ENCODE measurements at places on chromosomes 3 and 15. TPM values are rescaled to one million over a fixed set of nuclear protein-coding genes. Genes with fewer than 3 reads are reported as not detected.

The CHDH gene
- total RNA-seq = 10.6 TPM

The RHOV gene
- 5.0 TPM for total RNA-seq

The GUCA1C gene
- not detected for total RNA-seq

The GORASP1 gene
- 50.7 TPM for total RNA-seq

The CHRNA7 gene
- total RNA-seq = 5.6 TPM

The ATP13A5 gene
- total RNA-seq = not detected

The SCAANT1 gene
- total RNA-seq = not detected

GRCh38 chr15:96331144-96331944, 844 bp downstream of the NR2F2 start:
- H3K27me3 ChIP-seq = peaks cover 96% of the 10 kb centered on the region
- peaks cover 69% of the 10 kb centered on the region for H3K4me1 ChIP-seq
- no peaks in the 10 kb centered on the region for H3K36me3 ChIP-seq
- peak; percentile 34 for DNase-seq
- H3K27ac ChIP-seq = no peak overlapping the region
- peak overlapping the region; percentile 60 for H3K4me3 ChIP-seq

DNA sequence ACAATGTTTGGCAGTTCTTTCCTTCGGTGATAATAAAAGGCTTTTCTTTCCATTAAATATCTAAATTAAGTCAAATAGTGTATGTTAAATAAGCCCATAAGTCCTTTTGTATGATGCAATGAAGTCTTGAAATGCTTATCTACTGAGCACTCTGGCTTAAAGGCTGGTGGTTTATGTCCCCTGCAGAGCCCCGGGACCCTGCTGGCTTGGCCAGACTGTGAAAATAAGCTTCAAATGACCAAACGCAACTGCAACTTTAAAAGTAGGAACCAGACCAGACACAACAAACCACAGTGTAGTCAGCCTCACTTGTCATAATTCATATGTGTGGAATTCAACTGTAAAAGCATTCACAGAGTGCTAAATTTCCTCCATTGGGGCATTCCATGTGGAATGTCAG, 72.5 kb downstream of the FOXP1 start:
- DNase-seq = no peak
- H3K27ac ChIP-seq = no peak overlapping the region
- H3K36me3 ChIP-seq = no peaks in the 10 kb centered on the region
- H3K27me3 ChIP-seq = no peaks in the 10 kb centered on the region
- peaks cover 33% of the 10 kb centered on the region for H3K4me1 ChIP-seq

DNA sequence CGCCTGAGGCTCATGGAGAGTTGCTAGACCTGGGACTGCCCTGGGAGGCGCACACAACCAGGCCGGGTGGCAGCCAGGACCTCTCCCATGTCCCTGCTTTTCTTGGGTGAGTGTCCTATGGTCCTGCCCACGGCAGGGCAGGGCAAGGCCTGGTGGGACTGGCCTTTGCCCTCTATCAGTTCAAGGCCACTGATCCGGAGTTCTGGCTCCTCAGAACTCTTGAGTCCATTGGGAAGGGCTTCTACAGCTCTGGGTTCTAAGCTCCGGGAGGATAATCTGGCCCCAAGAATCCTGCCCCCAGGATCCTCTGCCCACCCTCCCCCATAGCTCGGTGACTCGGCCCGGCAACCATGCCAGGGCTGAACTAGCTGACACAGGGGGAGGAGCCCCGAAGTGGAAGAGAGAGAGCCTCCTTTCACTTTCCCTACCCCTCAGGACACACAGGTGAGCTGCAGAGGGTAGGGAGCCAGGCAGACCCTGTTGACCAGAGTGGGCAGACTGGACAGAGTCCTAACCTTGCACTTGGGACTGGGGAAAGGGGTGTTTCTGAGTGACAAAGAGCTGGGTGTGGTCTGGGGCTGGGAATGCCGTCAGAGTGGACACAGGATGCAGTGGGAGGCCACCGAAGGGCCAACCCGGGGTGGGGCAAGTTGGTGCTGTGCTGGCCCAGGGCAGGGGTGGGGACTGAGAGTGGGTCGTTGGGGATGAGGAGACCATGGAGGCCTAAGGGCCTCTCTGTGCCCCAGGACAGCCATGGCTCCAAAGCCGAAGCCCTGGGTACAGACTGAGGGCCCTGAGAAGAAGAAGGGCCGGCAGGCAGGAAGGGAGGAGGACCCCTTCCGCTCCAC, 664 bp downstream of the PARP3 start:
- H3K4me3 ChIP-seq = peak overlapping the region; percentile 91
- peaks cover 19% of the 10 kb centered on the region for H3K36me3 ChIP-seq
- H3K27me3 ChIP-seq = no peaks in the 10 kb centered on the region
- DNase-seq = peak; percentile 11
- no peak overlapping the region for H3K27ac ChIP-seq
- H3K4me1 ChIP-seq = peaks cover 17% of the 10 kb centered on the region

GRCh38 chr3:37729119-37729518, 132.6 kb upstream of the CTDSPL start:
- H3K27me3 ChIP-seq = no peaks in the 10 kb centered on the region
- DNase-seq = no peak

DNA sequence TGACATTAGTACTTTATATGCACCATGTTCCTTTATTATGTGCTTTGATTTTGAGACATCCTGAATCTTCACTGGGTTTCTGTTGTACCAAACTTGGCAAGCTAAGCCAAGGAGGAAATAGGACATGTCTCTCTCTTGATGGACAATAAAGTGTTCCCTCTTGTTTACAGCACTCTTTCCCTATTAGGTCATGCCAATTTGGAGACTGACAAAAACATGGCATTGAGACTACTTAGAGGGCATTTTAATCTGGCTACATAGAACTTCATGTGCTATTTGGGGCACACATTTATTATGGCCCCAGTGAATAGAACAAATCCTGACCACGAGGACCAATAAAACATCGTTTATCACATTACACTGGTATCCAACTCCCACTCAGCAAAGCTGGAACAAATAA, 85.3 kb upstream of the TNFSF10 start:
- peaks cover 20% of the 10 kb centered on the region for H3K36me3 ChIP-seq
- H3K27ac ChIP-seq = no peak overlapping the region
- no peak for DNase-seq

DNA sequence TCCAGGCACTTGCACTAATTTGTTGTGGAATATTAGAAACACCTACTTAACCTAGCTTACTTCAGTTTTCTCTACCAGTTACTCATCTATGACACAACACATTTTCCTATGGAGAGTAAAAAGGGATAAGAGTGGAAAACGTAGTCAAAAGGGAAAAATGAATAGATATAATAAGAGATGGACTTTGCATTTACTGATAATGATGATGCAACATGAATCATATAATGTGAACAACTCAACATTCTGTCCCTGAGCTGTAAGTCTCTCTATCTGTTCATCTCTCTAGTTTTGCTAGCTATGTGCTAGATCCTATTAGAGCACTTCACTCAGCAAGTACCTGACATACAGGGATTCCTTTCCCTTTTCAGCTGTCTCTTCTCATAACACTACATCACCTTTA, 627.1 kb downstream of the AGBL1 start:
- H3K27me3 ChIP-seq = no peaks in the 10 kb centered on the region
- H3K4me3 ChIP-seq = no peak overlapping the region
- H3K36me3 ChIP-seq = no peaks in the 10 kb centered on the region

DNA sequence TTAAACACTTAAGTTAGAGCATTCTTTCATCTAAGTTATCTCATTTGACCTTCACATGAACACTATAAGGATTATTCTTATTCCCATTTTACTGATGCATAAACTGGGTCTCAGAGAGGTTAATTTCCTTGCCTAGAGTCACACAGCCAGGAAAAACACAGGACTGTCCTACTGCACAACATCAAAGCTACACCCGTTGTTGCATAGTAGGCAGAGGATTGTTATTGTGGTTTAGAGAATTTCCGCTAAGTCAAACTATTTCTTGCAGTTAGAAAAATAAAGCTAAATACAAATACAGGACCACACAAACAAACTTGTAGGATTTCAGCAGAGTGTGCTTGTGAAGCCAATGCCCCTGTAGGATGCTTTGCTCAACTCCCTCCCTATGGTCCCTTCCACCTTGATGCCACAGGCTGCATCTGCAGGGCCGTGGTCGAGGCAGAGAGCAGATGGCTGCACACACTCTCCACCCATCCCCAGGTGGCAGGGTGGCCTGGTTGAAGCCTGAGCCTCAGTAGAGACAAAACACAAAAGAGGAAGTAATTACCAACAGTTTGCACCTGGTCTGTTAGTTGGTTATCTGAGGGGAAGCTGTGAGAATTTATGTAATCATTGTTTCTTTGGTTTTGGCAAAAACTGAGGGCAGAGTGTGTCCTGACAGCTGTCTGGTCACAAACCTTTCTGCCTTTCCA, 41.1 kb upstream of the SKOR1 start:
- no peak for DNase-seq
- H3K36me3 ChIP-seq = no peaks in the 10 kb centered on the region
- H3K27ac ChIP-seq = no peak overlapping the region
- H3K4me1 ChIP-seq = peaks cover 55% of the 10 kb centered on the region
- H3K4me3 ChIP-seq = no peak overlapping the region
- H3K27me3 ChIP-seq = no peaks in the 10 kb centered on the region

All from WTC11 (cell line).